Stimulated activated CD8-positive, alpha-beta memory T cell treated with anti-CD3 and anti-CD28 coated beads, Interleukin-7, amount 100 ng/mL, for 4 hours (primary cell): ENCODE measurements at places on chromosomes 6 and 20.

- no peak for DNase-seq
Measured at GRCh38 chr6:148432462-148433195, 90.0 kb downstream of the SASH1 start.

DNA sequence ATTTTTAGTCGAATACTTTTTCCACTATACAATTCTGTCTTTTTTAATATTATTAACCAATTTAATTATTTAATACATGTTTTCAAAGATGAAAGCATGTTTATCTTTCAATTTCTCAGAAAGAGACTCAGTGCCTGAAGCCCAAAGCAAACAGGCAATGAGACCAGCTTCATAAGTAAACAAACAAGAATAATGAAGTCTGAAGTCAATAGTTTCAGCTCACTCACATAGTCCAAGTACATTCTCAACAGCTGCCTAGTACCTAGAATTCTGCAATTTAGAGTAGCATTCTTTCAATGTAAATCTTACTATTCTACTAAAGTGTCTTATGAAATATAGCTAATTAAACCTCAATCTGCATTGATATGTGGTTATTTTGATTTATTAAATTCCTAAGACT, 626.5 kb upstream of the NRSN1 start:
- no peak for DNase-seq

DNA sequence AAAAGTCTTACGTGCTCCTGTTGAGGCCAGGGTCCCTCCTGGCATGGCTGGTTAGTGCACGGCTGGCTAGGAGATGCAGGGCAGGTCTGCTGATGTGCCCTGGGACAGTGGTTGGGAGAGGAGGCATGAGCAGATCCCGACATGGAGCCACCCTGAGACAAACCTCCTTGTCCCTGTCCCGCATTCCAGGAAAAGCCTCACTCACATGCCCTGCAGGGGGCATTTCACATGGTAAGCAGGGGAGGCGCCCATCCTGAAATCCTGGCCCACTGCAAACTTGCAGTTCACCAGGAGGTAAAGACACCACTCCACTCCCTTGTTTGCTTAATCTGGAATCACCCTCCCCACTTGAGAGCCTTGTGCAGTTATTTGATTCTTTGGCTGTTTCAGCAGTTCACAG, 116.7 kb upstream of the SLC24A3 start:
- no peak for DNase-seq

DNA sequence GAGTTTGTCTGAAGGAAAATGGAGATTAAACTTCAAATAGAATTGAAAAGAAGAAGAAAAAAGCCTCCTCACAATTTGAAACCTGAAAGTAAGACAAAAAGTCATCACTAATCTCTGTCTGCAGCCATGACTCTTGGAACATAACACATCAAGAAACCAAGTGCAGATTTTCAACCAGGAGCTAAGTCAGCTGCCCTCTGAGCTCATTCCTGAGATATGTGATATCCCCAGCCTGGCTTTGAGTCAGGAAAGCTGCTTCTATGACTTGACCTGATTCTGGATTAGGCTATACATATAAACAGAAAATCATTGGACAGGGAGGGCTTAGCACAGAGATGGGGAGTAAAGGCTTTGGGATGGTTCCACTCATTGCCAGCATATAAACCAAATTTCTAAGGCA, 891.4 kb downstream of the TFAP2A start:
- DNase-seq, result no peak

- no peak for DNase-seq
Measured at GRCh38 chr20:13694420-13695150, 55.9 kb upstream of the TASP1 start.

GRCh38 chr6:22003287-22003686, 293.5 kb downstream of the PRL start:
- DNase-seq, result no peak

- DNase-seq, result no peak
Measured at GRCh38 chr20:9884666-9885065, 45.8 kb upstream of the PAK5 start.

- DNase-seq, result no peak
Measured at GRCh38 chr6:168785720-168786511, 344.9 kb downstream of the SMOC2 start.

GRCh38 chr6:170295510-170296422, 4.9 kb upstream of the DLL1 start:
- DNase-seq, result peak; percentile 60

DNA sequence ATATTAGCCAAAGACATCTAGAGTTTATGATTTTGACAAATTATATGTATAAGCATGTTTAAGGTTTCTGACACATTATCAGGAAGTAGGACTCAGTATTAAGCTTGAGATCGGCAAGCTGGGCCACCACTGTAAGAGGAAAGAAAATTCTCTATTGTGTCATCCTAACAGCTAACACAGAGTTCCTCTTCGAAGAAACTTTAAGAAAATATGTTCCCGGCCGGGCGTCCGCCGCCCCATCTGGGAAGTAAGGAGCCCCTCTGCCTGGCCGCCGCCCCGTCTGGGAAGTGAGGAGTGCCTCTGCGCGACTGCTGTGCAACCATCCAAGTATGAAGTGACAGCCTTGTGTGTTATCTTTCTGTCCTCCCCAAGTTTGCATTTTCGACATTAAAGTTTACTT, 23.0 kb downstream of the USP49 start:
- DNase-seq, result no peak

DNA sequence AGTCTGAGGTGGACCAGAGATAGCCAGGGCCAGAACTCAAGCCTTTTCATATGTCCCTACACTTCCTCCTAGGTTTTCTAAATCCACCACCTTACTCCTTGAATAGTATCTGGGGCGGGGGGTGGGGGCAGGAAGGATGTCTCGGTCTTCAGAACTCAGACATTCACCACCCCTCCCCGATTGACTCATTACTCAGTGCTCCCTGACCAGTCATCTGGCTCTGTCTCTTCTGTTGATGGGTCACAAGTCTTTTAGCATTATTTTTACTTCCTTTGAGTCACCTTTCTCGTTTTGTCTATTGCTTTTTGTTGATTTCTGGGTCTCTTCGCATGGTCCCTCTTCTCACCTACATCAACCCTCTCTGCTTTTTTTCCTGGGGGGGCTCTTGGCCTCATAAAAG, 23.3 kb downstream of the NOX3 start:
- DNase-seq, result no peak
